ENCODE measurements at places on chromosomes 7 and 10.

GRCh38 chr7:6234384-6234783 is 38.0 kb downstream of the CYTH3 start:
- no peak for DNase-seq

- DNase-seq: no peak
These were observed 76.8 kb upstream of the LRRN3 start for GRCh38 chr7:111014079-111014478.

DNA sequence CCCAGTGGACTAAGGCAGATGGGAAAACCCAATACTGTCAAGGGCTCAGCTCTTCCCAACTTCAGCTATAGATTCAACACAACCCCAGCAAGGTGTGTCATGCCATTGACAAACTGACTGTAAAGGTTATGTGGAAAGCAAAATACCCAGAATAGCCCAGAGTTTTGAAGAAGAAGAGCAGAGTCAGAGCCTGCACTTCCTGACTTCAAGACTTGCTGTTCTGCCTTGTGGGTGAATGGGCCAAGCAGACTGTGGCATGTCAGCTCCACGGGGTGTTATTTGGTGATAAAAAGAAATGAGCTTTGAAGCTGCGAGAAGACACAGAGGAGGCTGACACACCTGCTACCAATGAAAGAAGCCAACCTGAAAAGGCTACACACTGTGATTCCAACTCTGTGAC is 89.7 kb downstream of the NKX6-2 start:
- no peak for DNase-seq

DNA sequence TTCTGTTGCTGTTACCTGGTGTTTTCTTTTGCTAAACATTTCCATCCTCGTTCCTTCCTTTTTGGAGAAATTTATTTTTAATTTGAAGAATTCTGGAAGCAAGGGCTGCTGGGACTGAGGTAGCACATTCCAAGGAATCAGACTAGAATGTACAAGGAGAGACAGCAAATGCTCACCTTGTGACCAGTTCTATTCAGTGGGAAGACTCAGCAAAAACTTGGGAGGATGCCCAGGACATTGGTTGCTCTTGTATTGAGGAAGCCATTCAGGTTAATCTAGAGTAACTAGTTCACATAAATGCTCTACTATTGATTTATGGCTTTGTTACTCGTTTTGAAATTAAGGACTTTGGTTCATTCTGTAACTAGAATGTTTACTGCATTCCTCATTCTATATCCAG is 11.3 kb downstream of the PLCE1 start:
- DNase-seq: no peak

- DNase-seq: no peak
These were observed 19.7 kb downstream of the UBTD1 start for GRCh38 chr10:97518301-97519043.

- no peak for DNase-seq
These were observed 222.2 kb upstream of the CXCL12 start for GRCh38 chr10:44607116-44607515.

DNA sequence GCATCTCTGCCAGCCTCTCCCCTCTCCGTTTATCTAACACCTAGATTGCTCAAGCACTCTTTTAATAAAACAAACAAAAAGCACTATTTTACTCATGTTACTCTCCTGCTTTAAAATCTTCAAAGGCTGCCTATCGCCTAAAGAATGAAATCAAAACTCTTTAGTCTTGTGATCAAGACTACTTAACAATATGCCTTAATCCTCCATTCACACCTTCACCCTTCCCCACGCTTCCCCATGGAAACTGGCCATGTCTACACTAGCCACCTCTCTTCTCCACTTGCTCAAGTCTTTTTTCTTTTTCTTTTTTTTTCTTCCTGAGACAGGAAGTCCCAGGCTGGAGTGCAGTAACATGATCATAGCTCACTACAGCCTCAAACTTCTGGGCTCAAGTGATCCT is 47.8 kb upstream of the TMEM213 start:
- DNase-seq: no peak

DNA sequence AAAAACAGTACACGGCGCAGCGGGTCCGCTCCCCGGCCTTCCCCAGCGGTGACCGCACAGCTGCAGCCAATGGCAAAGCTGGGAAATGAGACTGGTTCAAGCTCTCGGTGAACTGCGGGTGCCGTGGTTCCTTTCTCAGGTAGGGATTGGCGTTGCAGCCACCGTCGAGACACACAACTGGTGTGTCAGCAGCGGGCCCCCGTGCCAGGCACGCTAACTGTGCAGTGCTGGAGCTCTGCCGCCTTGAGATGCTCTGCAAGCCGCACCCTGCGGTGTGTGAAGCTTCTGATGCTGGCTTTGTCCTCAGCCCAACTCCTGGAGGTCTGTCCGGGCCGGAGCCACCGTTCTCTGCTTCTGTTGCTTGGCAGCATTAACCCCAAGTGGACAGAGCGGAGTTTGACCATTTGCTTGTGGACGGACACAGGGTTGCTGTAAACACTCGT is 20.6 kb upstream of the NKX6-2 start:
- DNase-seq: no peak

DNA sequence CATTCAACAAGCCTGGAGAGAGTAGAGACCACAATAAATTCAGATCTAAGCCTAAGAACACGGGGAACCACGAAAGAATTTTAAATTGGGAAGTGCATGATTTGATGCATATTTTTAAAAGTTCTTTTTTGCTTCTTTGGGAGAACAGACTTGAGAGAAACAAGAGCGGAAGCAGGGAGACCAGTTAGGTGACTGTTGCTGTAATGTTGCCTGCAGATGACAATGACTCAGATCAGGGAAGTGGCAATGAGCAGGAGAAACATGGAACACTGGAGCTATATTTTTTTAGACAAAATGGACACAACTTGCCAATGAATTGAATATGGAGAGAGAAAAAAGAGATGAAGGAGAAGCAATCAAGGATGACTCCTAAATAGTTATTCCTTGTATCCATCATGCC is 125.1 kb downstream of the RAPGEF5 start:
- DNase-seq: no peak

DNA sequence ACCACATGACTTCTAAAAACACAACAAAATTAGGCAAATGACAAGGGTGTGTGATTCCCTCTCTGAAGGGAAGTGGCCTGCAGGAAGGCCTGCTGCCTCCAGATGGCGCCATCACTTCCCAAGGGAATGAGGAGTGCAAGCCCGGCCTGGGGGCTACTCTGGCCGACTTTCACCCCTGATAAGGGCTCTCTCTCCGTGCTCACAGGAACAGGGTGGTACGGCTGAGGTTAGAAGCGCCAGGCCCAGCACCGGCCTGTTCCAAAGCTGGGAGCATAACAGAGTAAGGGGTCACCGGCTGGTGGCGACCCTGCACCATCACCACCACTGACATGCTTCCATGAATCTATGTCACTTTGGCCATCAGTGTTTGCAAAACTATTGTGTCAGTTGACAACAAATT is 13.1 kb downstream of the RBP3 start:
- DNase-seq: peak; percentile 76

GRCh38 chr7:63067897-63068585 is 930.6 kb upstream of the ZNF722 start:
- no peak for DNase-seq

DNA sequence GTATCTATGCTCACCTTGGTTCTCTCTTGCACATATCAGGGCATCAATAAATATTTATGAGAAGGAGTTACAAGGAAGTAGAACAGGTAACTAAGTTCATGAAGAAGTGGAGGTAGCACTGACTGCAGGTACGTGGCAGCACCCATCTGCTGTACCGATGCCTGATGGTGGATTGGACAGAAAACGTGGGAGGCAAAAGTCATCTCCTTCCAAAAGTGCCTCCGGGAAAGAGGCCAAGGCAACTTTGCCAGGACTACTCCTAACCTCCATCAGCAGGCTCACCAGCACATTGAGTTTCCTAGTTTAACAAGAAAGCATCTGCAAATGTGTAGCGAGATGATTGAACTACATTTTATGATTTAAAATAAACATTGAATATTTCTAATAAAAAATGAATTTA is 248.8 kb downstream of the ANKRD7 start:
- no peak for DNase-seq

All from OCI-M1 (cell line).